ENCODE measurements at places on chromosomes 5 and 9.

- no peak for DNase-seq
These were observed 421.6 kb downstream of the IRX1 start for GRCh38 chr5:4017076-4017803.

DNA sequence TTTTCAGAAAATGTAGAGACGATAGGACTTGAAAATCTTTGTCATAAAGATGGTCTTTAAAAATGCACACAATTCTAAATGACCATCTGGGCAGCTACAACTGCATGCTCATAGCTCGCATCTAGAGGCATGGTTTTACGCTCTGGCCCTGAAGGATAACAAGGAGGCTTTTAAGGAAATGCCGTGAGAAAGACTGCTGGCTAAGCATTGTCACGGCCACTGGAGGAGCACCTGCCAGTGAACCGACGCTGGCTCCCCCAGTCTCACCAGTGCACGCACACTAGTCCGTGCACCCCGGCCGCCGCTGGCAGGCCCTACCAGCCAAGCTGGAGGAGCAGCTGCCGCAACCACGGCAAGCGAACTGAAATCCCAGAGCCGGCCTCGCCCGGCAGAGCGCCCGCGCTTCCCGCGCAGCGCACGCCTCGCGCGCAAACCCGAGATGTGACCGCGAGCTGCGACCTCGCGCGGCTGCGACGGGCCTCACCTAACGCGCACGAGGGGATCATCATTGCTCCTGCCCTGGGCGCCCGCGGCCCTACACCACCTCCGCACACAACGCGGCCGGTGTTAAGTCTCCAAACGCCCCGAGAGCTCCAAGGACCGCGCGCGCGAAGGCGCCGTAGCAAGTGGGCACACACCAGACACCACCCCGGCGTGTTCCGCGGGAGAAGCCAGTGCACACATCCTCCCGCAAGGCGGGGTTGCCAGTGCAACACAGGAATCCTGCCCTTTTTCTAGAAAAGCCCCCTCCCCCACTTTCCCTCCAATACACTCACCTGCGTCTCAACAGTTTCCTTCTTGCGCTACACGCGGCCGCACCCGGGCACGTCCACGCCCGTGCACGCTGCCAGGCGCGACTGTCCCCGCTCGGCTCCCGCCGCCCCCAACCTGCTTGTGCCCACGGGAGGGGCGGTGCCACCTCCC, 5.3 kb downstream of the ELAVL2 start:
- no peak for DNase-seq

GRCh38 chr5:107272954-107273353, 397.8 kb downstream of the EFNA5 start:
- no peak for DNase-seq

DNA sequence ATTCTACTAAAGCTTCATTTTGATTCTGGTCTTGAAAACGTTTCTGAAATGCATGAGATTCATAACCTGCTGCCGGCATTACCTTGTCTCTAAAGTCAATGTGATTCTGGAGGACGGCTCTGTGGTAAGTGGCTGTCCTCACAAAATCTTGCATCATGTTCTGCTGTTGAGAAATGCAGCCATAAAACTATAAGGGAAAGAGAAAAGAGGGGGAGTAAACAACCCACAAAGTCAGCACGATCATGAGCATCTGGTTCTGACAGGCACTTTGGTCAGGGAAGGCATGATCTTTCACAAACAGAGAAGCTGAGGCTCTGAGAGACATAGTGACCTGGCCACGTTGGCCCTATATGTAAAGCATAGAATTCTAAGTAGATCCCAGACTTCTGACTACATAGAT, 168.9 kb upstream of the PUM3 start:
- DNase-seq: no peak

DNA sequence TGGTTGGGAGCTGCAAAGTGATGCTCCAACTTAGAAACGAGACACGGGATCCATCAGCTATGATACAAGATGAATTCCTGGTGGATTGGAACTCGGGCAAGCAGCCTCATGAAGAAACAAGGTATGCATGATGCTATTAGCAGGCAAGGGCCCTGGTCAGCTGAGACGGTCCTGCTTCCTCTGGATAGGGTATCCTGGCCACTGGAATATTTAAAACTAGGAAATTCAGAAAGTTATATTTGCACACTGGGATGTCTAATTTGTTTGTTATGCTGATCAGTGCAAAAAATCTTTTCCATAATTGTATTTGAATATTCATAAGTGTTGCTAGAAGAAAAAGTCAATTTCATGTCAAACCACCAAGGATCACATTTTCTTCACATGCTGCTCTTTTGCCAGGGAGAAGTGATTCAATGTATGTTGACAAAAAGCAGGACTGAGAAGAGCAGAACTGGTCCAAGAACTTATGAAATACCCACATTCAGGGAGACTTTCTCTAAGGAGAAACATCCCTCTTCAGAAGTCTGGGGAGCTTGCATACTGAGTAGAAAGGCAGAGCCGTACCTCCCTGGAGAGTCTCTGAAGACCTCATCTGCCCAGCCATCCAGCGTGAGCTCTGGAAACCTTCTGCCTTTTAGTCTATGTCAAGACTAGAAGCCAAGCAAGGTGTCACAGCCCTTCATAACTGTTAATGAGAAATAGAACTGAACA, 6.7 kb upstream of the NXNL2 start:
- no peak for DNase-seq

GRCh38 chr5:126814721-126815404, 37.9 kb downstream of the LMNB1 start:
- no peak for DNase-seq

GRCh38 chr9:108883085-108883484, 21.0 kb downstream of the ACTL7A start:
- DNase-seq: no peak

- DNase-seq: no peak
These were observed 120.1 kb downstream of the ZNF622 start for GRCh38 chr5:16345454-16345853.

DNA sequence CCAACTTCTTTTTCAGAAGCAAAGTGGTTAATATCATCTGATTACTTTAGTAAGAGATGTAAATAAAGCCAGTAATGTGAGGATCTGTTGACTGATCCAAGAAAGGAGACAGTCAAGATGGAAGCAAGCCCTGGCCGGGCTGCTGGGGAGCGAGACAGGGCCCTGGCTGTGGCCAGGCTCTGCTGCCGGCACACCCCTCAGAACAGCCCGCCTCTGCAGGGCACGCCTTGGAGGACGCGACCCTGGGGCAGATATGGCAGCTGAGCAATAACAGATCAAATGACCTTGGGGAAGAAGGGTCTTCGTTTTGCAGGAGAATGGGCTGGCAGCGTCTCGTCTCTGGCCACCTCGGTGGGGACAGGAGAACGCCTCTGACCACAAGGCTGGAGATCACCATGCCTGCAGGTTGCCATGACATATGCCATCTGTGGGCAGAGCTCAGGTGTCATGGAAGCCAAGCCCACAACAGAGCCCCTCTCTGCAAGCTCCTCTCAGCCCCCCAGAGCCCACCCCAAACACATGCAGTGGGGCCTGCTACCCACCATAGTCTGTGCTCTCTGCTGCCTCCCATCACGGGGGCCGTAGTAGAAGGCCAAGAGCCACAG, 206.5 kb downstream of the FANCC start:
- no peak for DNase-seq

- no peak for DNase-seq
These were observed 163.4 kb downstream of the HSD17B3 start for GRCh38 chr9:96138616-96139015.

- DNase-seq: no peak
These were observed 93.9 kb upstream of the NEK6 start for GRCh38 chr9:124163760-124164255.

DNA sequence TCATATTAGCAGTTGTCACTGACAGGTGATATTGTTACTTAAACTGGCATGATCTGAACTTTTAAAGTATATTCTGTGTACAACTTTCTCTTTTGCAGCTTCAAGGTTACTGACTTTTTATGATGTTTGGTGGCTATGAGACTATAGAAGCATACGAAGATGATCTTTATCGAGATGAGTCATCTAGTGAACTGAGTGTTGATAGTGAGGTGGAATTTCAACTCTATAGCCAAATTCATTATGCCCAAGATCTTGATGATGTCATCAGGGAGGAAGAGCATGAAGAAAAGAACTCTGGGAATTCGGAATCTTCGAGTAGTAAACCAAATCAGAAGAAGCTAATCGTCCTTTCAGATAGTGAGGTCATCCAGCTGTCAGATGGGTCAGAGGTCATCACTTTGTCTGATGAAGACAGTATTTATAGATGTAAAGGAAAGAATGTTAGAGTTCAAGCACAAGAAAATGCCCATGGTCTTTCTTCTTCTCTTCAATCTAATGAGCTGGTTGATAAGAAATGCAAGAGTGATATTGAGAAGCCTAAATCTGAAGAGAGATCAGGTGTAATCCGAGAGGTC, 5.9 kb downstream of the ZCCHC7 start:
- DNase-seq: no peak

GRCh38 chr9:80502306-80502705, 930.5 kb downstream of the TLE4 start:
- no peak for DNase-seq

DNA sequence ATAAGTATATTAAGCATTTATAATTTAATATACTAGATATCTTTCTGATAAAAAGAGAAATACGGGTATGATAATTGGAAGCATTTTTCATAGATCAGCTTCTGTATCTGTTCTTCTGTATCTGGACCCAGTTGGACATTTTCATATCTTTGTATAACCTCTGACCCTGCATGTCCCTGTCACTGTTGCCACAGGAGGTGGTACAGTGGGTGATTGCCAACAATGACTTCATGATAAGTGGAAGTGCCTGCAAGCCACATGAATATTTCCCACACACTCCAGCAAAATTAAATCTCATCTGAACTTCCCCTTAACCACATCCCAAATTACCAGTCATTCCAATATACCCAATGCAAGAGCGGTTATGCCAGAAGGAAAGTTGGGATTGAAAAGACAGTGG, 376.4 kb downstream of the ARRDC3 start:
- no peak for DNase-seq

DNA sequence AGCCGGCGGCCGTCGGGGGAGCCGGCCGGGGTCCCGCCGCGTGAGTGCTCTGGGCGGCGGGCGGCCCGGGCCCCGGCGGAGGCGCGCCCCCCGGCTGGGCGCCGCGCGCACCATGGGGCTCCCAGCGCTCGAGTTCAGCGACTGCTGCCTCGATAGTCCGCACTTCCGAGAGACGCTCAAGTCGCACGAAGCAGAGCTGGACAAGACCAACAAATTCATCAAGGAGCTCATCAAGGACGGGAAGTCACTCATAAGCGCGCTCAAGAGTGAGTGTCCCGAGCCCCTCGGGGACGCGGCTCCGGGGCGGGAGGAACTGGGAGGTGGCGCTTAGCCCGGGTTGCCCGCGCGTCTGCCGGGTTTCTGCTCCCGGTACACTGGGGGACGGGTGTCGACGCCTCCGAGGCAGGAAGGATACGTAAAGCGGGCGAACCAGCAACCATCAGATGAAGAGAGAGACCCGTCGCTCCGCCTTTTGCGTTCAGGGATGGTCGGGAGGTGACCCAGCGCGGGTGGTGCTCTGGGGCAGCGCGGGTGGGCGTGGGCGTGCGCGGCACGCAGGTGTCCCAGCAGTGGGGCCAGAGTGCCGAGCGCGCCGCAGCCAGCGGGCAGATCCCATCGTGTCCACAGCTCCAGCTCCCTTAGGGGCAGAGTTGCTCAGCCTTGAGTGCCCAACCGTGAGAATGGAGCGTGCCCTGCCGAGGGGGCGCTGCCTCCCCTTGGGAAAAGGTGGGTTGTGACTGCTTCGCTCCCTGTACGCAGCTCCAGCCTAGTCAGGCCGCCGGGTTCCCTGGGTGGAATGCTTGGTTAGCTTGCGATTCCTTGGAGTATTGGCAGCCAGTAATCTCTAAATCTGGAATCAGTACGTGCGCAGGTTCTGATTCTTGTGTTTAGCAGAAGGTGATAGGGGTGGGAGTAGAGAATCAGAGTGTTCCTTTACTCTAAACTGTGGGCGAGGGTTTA, 753 bp downstream of the ARHGAP26 start:
- DNase-seq: peak; percentile 50

DNA sequence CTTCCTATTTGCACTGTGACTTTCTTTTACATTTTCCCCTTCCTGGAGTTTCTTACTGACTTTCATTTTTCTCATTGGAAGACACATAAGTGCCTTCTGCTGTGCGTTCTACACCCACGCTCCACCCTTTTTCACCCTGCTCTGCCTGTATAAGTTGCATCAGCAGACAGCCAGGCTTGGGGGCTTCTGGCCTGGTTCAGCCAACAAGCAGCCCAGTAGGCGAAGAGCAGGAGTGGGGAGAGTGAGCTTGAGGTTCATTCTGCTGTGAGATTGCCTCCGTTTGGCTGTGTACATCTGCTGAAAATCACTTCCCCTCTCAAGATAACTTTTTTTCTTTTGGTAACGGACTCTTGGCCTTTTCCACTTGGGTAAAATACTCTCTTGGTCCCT, 38.4 kb downstream of the RASGRF2 start:
- DNase-seq: no peak

- no peak for DNase-seq
These were observed 28.1 kb upstream of the TCF7 start for GRCh38 chr5:134086225-134086942.

DNA sequence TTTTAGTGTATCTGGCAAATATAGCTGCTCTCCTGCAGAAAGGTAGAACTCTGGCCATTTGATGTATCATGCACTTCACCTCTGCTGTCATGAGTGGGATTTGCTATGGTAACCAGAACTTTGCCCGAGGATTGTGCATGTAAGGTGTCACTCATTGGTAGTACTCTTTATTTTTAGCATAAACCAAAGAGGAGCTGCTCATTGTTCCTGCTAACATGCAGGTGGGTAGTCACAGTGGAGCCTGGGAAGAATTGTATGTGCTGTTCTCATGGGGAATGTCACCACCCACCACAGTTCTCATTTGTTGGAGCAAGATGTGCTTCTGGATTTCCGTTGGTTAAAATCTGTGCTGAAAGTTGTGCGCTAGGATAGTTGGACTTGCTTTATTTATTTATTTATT, 12.3 kb downstream of the PDZD2 start:
- DNase-seq: no peak

DNA sequence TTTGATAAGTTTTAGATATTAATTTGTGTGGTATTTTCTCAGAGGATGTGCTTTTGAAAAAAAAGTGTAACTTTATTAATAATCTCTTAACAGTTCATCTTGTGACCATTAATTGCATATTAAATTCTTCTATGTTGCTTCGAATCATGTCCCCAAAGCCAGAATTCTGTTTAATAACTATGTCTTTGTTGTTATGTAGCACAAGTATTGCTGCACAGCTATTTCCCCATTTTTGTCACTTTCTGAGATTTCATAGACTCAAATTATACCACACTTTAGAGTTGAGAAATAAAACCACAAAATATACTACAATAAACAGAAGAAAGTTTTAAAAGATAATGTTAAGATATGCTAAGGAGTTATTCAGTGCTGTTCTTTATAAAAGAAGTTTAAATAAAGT, 2.8 kb downstream of the MEF2C start:
- no peak for DNase-seq

DNA sequence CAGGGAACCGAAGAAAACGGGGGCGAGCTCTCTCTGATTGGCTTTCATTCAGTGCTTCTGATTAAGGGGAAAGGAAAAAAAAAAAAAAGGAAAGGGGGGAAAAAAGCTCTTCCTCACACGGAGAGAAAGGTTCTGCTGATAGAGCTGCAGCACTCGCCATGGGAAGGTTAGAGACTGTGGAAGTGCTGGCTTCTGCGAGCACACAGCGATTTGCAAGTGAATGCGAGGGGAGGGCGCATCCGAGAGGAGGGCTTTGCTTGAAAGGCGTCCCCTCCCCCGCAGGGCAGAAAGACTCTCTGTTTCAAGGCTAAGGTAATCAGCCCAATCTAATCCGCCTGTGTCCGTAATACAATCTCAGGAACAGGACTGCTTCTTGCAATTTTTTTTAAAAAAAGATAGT, at the start of gene CDH10:
Gene CDH10 (minus strand): TSS at position 218 of the 400 bp plus-strand sequence. CDS start 51,488 bp downstream, outside the sequence.
- DNase-seq: no peak

Measured in bone marrow (tissue), 2 donors.